Calu3 (cell line): ENCODE measurements at places on chromosomes 5 and 9.

DNA sequence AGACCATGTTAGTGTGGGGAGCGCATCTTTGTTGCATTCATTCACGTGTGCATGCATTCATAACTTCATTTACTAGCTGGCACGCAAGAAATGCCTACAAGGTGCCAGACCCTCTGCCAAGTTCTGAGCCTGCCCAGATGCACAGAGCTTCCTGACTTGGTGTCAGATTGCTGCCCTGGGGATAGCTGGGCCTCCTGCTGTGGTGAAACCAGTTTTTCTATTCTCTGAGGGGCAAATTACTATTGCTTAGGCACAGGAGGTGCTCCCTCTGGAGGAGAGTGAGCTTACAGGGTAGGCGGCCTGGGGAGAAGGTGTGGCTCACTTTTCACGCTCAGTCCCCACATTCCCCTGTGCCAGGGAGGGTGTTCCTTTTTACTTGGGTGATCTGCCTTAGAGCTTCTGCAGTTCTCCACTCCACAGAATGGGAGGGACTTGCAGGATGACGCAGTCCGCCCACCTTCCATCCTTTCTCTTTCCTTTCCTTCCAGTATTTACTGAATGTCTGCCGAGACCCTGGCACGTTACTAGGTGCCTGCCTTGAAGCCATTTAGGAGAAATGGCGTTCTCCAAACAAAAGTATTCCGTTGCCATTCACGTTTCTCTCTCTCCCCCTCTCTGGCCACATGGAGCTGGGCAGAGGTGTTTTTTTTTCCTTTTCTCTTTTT, 27.9 kb upstream of the CTNNA1 start:
- DNase-seq, result peak; percentile 93

GRCh38 chr5:10505517-10506095, 58.3 kb upstream of the ANKRD33B start:
- DNase-seq, result no peak

GRCh38 chr5:76305775-76306174, 97.3 kb upstream of the IQGAP2 start:
- DNase-seq, result no peak

DNA sequence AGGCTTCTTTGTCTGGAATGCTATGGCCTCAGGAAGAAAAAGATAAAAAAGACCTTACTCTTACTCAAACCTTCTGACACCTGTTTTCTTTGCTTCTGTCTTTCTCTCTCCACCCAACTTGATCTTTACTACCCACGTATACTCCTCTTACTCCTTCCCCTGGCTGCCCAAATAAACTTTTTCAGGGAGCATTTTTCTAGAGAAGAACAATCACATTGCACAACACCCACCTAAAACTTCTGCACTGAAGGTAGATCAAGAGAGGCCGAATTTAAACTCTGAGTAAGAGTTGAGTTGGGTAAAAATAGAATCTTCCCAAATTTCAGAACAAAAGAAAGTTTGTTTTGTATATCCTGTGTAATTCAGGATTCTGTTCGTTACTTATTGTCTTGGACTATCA, 3.9 kb downstream of the TEX48 start:
- no peak for DNase-seq

- DNase-seq, result no peak
Measured at GRCh38 chr5:110727025-110727314, 499 bp upstream of the TMEM232 start.

- DNase-seq, result no peak
Measured at GRCh38 chr5:33691856-33692255, 199.9 kb downstream of the ADAMTS12 start.

GRCh38 chr5:158054223-158055110, 195.5 kb upstream of the CLINT1 start:
- DNase-seq, result no peak

- DNase-seq, result no peak
Measured at GRCh38 chr5:177350776-177351391, 584 bp downstream of the LMAN2 start.

DNA sequence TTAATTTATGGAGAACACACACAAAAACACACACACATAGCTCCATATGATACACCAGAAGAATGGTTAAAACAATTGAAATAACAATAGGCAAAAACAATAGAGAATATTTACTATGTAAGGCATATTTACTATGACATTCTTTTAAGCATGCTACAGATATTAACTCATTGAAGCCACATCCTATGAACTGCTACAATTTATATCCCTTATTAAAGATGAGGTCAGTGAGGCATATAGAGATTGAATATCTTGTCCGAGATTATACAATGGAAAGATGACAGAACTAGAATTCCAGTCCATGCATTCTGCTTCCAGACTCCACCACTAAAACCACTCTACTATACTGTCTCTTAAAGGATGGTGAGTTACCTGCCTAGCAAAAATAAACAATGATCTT, 60.7 kb downstream of the ADAMTS12 start:
- no peak for DNase-seq

GRCh38 chr5:104199771-104200170, 637.2 kb upstream of the NUDT12 start:
- DNase-seq, result no peak

DNA sequence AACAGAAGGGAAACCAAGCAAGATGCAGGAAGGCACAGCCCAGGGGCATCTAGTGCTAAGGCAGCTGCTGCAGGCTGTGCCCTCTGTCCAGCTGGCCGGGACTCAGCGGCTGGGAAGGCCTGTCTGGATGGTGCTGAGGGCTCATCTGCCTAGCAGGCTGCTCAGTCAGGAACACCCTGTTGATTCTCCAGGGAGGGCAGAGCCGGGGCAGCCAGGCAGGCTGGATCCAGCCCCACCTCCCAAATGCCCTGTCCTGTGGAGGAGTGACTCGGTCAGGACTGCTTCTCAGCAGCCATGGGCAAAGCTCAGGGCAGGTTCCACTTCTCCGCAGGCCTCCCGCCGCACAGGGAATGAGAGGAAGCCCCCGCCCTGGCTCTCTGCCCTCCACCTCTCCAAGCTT, 7.8 kb upstream of the LCN9 start:
- no peak for DNase-seq

DNA sequence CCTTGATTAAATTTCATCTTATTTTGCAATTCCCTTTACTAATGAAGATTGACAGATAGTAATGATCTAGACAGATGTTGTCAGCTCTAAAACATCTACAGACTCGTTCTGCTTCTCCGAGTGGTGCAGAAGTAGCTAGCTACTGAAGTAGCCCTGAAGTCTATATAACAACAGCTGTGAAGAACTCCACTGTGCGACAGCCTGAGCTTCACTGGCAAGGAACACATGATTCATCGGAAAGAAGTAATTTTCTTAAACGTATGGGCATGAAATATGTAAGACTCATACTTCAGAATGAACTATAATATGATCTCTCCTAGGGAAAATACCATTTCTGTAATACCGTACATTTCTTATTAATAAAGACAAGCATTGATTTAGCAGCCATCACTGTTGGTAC, 96.2 kb downstream of the TRPM3 start:
- no peak for DNase-seq

DNA sequence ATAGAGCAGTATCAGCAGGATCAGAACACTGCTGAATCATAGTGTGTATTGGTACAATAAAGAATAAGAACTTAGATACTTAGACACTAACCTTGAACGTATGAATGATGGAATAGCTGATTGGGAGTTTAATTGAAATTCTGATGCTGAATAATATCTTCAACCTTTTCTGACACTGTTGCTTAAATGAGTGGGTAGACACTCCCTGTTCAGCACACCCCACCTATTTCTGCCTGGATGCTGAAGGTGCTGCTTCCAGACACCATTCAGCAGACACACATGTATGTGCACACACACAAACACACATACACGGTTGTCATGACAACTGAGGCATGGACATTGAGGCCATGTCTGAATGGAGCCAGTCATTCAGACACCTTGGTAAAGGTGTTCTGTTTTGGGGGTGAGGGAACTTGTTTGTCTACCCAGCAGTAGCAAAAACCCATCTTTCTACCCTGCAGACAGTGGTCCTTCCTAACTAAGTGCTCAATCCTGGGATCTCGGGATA, 54.3 kb downstream of the TMEM215 start:
- no peak for DNase-seq

GRCh38 chr9:127568971-127569885, 42.8 kb upstream of the STXBP1 start:
- peak; percentile 76 for DNase-seq

DNA sequence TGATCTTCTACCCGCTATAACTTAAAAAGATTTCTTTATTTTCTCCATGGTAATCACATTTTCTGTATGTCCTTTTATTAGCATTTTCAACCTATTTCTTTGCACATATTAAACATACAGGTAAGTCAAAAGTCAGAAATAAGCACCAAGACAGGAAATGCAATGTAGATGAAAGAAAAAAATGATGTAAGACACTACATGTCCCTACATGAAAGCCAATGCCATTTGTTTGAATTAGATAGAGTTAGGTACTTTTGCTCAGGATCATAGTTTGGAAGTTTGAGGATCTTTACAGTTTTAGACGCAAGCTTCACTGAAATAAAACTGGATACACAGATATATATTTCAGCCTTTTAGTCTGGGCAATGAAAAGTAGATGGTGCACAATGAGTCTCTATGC, 453.1 kb upstream of the MEF2C start:
- DNase-seq, result no peak

- no peak for DNase-seq
Measured at GRCh38 chr5:10145923-10146401, 103.7 kb downstream of the ATPSCKMT start.

GRCh38 chr9:109101202-109101595, 18.5 kb downstream of the TMEM245 start:
- no peak for DNase-seq

DNA sequence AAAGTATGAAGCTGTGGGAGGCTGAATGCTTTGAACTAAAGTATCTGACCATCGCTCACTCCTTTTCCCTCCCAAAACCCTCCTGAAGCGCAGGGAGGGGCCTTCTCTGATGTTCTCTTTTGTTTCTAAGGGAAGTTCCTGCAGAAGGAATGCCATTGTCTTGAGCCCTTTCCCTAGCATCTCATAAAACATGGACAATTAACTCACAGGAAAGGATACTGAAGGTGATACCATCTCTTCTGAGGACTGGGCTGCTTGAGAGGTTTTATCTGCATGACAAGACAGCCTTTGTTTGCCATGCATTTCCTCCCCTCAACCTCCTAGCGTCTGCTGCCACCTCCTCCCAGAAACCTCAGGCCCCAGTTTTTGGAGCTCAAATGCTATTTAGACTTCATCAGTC, 4.3 kb upstream of the RMND5B start:
- DNase-seq, result no peak

DNA sequence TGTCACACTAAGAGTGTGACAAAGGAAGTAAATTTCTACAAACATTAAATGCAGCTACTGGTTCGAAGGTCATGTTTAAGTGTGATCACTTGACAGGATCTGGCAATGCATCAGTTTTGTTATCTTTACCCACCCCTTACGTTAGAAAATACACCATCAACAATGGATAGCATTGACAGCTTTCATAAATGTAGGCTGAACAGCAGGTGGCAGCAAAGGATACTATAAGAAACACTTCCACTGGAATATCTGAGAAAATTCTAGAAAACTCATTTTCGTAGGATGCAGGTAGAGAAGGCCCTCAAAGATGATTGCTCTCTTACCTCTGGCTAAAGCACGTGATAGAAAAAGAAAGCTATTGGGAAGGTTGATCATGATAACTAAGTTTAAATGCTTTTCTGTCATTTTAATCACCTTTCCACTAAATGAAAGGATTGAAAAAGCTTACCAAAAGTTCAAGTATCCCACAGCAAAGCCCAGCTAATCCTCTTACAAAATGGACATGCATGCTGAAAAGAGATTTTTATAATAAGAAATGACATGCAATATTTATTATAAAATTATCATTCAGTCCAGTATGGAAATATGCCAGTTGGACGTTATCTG, 292.5 kb downstream of the PARP8 start:
- DNase-seq, result peak; percentile 48

GRCh38 chr5:35294976-35295375, 64.7 kb upstream of the PRLR start:
- no peak for DNase-seq

DNA sequence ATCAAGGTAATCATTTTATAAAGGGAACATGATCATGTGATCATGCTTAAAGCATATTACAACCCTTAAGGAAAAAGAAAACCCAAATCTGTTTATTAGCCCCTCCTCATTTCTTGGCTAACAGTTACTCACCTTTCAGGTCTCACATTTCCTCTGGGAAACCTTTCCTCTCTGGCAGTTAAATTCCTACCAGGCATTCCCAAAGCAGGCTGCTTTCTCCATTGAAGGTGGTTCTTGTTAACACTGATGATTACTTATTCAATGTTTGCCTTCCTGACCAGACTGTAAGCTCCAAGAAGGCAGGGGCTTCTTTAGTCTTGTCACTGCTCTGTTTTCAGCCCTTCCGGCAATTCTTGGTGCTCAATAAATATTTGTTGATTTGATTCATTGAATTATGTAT, 59.9 kb downstream of the PLK2 start:
- no peak for DNase-seq

DNA sequence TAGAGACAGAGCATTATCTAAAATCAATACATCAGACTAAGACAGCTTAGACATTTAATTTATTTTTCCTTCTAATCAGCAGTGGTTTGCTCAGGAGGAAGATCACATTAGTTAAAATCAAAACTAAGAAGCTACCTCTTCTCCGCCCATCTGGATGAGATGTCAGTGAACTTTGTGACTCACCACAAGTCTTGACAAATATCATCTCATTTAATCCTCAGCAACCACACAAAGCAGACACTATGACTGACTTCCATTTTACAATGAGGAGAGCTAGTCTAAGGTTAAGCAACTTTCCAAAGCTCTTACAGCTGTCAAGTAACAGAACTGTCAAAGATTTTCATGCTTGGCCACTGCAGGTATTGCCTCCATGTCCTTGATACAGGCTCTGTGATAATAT, 289.5 kb downstream of the DEPDC1B start:
- DNase-seq, result no peak

DNA sequence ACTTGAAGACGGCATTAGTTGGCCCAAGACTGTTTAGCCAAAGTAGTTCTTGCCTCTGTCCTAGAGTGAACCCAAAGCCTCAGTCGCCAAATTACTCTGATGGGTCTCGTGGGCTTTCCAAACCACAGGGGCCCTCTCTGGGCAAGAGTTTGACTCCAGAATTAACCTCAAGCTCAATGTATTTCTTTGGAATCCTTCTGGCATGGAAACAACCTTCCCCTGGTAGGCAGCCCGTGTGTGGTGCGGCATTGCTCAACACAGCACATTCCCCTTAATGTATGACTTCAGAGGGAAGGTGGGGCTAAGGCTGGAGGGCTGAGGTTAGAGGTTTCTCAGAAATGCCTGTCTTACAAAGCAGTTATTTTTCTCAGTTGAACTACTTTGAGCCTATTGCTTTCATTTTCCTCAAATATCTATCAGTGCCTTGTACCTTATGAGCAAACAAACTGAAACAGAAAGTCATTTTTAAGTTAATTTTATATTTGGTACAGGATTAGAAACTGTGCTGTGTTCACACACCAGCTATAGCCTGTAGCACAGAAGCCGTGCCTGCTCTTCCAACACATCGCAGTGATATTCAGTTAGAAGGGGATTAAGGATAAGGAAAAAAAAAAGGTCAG, 123.9 kb upstream of the HAPLN1 start:
- peak; percentile 33 for DNase-seq
